NCI-H1436 treated with DMSO at 0.1 percent for 48 hours (cell line): ENCODE measurements at places on chromosomes 5 and 9.
A peak's percentile ranks its signal among the peaks of the same experiment; 100 is the strongest.

- no peak for DNase-seq
These were observed 16.2 kb downstream of the RALGDS start for GRCh38 chr9:133104718-133105460.

DNA sequence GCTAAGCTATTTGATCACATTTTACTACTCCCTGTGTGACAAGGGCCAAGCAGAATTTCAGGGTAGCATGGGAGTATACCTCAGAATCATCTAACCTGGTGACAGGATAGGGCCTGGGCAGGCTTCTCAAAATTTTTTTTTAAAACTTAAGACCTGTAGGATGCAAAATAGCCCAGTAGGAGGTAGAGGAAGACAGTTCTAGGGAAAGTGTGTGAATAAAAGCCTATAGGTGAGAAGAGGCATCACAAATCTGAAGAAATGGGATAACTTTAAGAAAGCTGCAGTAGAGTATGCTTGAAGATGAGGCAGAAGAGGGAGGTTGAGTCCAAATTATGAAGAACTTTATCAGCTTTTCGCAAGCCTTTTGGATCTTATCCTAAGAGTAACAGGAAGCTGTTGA is 32.3 kb downstream of the CNTRL start:
- no peak for DNase-seq

DNA sequence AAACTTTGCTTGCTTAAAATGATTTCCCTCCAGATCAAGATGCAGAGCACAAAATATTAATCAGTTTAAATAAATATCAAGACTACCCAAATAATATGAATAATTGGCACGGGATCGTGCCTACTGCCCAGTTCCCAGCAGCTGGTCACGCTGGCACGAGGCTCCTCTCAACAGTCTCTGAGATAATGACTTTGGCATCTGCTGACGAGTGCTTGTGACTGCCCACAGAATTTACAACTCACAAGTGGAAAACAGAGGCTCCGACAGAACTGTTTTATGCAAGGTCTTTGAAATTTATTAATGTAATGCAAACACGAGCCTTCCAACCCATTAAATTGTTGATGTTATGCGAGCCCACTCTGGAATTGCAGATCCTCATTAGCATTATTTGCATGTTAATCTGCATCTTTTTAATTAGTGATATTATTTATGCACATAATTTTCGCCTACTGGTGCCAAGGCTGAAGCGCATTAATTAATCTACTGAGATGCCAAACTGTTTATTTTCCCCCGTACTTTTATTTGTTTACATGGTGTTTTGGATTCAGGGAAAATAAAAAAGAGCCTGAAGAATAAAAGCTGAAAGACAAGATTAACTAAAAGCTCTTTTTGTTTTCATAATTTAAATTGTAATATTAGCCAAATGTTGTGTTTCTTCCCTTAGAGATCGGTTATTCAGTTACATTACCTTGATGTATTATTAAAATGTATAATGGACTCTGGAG is 369.3 kb upstream of the IRX1 start:
- DNase-seq = no peak

GRCh38 chr9:37914154-37914551 is 10.2 kb upstream of the SLC25A51 start:
- DNase-seq = no peak

DNA sequence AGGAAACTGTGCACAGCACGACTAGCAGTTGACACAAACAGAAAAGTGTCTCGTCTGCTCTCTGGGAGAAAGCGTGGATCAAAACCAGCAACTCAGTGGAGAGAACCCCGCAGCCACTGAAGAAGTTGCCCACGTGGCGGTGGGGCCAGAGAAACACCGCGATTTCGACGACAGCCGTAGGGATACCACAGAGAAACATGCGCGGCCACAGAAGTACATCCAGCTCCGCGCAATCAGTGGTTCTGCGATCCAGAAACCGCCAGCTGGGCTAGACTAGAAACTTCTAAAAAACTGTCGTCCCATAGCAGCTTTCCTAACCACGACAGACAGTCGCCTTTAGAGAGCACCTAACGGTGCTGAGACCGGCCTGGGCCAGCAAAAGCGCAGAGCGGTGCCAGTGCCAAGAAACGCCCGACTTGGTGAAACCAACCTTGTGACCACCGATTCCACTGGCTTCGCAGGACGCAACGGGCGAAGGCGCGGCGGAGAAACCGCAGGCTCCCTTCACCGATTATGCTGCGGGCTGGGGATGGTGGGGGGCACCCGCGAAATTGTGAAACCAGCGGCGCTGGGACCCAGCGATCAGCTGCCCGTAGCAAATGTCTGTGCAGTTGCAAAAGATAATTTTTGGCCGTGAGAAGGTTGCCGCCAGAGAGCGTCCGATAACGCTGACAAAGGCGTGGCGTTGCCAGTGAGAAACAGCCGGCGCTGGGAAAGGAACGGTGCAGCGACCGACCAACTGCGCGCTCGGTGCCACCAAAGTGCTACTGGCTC is 2.7 kb upstream of the ANXA2R start:
- DNase-seq = no peak

DNA sequence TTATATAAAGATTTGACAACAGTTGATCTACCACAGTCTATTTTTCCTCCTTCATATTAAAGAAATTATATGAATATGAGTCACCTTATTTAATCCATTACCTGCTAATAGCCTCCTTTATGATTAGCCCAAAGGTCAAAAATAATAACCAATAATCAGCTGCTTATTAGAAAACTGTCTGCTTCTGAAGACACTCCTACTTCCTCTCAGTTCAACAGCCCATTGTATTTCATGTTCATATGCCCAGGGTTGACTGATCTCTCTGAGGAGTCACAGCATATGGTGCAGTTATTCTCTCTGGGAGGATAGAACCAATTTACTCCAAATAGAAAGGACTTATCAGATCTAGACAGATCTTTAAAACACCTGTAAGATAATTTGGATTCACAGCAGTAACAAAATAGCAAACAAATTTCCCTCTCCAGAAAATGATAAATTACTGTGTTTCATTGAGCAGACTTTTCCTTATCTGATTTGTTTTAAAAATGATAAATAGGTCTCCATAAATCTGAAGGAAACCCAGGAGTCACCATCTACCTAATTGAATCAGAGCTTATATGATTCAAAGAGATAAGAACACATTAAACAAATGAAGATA is 180.4 kb upstream of the ITGA1 start:
- DNase-seq = no peak

- no peak for DNase-seq
These were observed 40.2 kb upstream of the FCN1 start for GRCh38 chr9:134957945-134958227.

DNA sequence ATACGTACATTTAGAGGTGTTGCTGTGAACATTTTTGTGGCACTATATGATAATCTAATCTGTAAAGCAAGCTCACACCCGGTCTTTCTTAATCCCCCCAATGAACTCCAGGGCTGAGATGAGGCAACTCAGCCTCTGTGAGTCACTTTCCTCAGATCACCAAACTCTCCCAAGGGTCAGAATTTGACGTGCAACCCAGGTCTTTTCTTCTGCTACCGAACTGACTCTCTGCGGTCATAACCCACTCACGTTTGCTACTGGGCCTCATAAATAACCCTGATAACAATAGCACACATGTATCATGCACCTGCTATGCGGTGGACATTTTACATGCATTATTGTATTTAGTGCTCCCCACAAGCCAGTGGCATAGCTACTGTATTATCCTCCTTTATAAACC is 153.1 kb downstream of the DROSHA start:
- no peak for DNase-seq

DNA sequence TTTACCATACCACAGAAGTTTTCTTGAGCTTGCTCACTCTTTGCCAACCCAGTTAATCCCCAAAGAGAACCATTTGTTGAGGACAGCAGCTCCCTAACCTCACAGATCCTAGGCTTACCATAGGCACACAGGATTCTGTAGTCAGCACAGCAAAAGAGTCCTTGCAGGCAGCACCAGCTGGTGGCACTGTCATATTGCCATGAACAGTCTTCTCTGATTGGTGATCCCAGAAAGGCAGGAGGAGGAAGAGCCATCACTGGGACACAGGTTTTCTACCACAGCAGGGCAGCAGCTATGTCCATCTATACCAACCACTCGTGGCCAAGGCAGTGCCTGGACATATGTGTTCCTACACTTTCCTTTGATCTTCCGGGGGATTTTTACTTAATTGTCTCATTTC is 297.1 kb upstream of the CD180 start:
- peak; percentile 48 for DNase-seq

GRCh38 chr5:124453221-124454051 is 293.0 kb downstream of the ZNF608 start:
- DNase-seq = no peak

DNA sequence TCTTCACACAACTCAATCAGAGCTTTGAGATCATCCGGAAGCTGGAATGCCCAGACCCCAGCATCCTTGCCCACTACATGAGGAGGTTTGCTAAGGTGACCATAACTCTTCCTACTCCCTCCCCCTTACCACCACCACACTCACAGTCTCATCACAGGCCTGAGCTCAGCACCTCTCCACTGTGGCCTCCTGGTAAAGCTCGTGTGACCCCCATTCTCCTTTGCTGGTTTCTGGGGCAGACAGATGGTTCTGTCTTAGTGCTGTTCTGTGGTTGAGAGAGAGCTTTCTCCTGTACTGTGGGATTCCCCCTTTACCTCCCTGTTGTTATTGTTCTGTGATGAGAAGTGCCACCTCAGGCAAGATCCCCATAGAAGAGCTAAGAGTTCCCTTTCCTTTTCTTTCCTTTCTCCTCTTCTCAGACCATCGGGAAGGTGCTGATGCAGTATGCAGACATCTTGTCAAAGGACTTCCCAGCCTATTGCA is 92.7 kb upstream of the RUSC2 start:
- DNase-seq = no peak

DNA sequence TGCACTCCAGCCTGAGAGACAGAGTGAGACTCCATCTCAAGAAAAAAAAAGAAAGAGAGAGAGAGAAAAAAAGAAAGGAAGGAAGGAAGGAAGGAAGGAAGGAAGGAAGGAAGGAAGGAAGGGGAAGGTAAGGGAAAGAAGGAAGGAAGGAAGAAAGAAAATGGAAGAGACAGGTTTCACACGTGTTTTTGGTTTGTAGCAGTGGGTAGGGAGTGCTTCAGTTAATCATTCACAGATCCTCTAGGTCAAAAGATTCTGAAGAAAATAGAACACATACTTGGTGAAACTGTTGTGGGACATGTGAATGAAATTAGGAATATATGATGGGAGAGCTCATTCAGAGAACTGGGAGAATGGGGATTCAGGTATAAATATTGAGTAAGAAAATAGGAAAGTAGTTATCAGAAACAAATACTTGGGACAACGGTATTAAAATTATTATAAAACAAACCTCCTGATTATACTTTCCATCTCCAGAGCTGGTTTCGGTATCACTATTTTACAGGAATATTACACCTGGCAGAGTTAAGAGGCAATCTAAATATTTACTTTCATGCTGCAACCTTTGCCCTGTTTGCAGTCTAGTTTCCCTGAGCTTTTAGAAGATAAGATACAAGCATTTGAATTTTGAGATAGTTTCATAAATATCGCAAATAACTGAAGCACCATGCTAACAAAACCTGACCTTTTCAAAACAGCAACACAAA is 37.2 kb downstream of the MARVELD2 start:
- no peak for DNase-seq

DNA sequence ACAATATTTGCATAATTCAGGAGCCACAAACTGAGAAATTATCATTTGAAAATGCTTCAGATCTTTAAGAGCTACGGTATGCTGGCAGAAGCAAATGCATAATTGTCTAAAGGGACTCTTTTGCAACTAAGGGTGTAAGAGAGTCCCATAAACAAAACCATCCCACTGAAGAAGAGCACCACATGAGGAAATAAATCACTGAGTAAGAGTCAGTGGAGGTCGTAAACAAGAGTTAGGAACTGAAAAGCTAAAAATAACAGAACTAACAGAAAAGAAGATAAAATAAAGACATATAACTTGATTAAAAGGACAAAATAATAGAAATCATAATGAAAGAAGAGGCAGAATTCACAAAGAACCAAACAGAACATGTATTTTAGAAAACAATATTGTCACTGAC is 3.5 kb upstream of the SMC2 start:
- DNase-seq = no peak

- DNase-seq = no peak
These were observed 735 bp downstream of the DMRT3 start for GRCh38 chr9:976943-977837.

DNA sequence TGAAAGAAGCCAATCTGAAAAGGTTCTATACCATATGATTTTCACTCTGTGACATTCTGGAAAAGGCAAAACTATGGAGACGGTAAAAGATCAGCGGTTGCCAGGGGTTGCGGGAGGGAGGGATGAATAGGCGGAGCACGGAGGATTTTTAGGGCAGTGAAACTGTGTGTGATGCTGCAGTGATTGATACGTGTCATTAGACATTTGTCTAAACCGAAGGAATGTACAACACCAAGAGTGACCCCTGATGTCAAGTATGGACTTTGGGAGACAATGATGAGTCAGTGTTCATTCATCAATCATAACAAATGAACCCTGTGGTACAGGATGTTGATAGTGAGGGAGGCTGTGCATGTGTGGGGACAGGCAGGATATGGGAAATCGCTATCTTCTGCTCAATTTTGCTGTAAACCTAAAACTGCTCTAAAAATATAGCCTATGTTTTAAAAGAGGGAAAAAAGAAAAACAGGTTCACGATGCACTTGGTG is 34.4 kb downstream of the ERGIC1 start:
- no peak for DNase-seq

DNA sequence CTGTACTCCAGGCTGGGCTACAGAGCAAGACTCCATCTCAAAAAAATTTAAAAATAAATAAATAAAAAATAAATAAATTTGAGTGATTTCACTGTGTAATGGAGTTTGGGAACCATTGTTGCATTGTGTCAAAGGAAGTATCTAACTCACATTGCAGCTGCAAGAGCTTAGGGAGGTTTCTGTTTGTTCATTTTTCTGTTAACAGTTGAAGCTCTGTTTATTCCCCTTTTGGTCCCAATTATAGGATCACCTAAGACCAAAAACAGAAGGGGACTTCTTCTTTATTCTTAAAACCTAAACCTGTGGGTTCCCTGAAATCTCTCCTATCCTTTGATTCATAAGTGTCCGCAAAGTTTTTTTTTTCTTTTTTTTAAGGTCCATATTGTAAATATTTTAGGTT is 28.6 kb upstream of the PCAT7 start:
- DNase-seq = no peak

GRCh38 chr9:123175854-123176629 is 92.3 kb downstream of the STRBP start:
- no peak for DNase-seq

DNA sequence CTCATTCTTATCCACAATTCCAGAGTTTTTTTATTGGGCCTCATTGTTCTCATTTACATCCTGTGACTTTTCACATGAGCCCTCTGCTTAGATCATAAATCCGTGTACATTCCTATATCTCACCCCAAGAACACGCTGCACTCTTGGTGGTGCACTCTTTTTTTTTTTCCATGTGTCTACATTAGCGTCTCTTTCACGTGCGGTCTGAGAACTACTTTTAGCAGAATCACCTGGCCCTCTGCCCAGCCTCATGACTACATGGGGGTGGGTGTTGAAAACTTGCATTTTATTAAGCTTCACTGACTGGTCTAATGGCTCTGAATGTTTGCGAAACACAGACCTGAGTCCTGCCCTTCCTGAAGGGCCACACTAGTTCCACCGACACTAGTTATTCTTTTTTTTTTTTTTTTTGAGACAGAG is 18.6 kb downstream of the C9orf57 start:
- DNase-seq = no peak
